ENCODE measurements at places on chromosomes 6 and 20. TPM values are rescaled to one million over a fixed set of nuclear protein-coding genes. Genes with fewer than 3 reads are reported as not detected.

SLC32A1 gene
- polyA plus RNA-seq: not detected

BFSP1 gene
- polyA plus RNA-seq: 2.3 TPM

SRMS gene
- polyA plus RNA-seq: not detected

TTLL9 gene
- not detected for polyA plus RNA-seq

GPLD1 gene
- polyA plus RNA-seq: 0.04 TPM

FKBP5 gene
- 6.9 TPM for polyA plus RNA-seq

LCA5 gene
- 4.2 TPM for polyA plus RNA-seq

MEP1A gene
- polyA plus RNA-seq: not detected

PDE10A gene
- polyA plus RNA-seq: 8.9 TPM

MTRF1L gene
- 16.8 TPM for polyA plus RNA-seq

HLA-DQA2 gene
- polyA plus RNA-seq: not detected

ADGRB3 gene
- polyA plus RNA-seq: not detected

FKBP1C gene
- 4.6 TPM for polyA plus RNA-seq

ZSCAN31 gene
- 5.0 TPM for polyA plus RNA-seq

PBOV1 gene
- not detected for polyA plus RNA-seq

HSPA12B gene
- polyA plus RNA-seq: 0.09 TPM
